Vein endothelial cell (primary cell): ENCODE measurements at places on chromosomes 4 and X. TPM values are rescaled to one million over a fixed set of nuclear protein-coding genes. Genes with fewer than 3 reads are reported as not detected.

The RTL3 gene
- total RNA-seq, result under 0.01 and 0.10 TPM in 2 replicates

The MAML3 gene
- 16.4 and 19.6 TPM in 2 replicates for total RNA-seq

The FOXR2 gene
- not detected in 2 replicates for total RNA-seq

The CCDC160 gene
- not detected in 2 replicates for total RNA-seq

The KLHL8 gene
- total RNA-seq, result 8.5 and 10.3 TPM in 2 replicates

The SLITRK2 gene
- total RNA-seq, result not detected in 2 replicates

The MAGEA1 gene
- not detected in 2 replicates for total RNA-seq

The BEX1 gene
- not detected in 2 replicates for total RNA-seq

The CT45A2 gene
- not detected in 2 replicates for total RNA-seq

The STATH gene
- total RNA-seq, result not detected in 2 replicates

The SPANXA2 gene
- not detected in 2 replicates for total RNA-seq

The DEFB131A gene
- total RNA-seq, result not detected in 2 replicates

The VCX2 gene
- not detected in 2 replicates for total RNA-seq

The HNRNPD gene
- total RNA-seq, result 25.5 and 37.1 TPM in 2 replicates

The HGFAC gene
- 0.19 and 0.33 TPM in 2 replicates for total RNA-seq

The CSN1S1 gene
- not detected in 2 replicates for total RNA-seq

The SMIM31 gene
- total RNA-seq, result not detected in 2 replicates

The RAB39B gene
- total RNA-seq, result 0.10 TPM in 1 of 2 replicates, not detected in the other

The NDST3 gene
- total RNA-seq, result 0.29 and 0.65 TPM in 2 replicates

The SMIM10 gene
- 0.65 and 1.3 TPM in 2 replicates for total RNA-seq

The HERC5 gene
- total RNA-seq, result 1.1 and 2.0 TPM in 2 replicates

The HSFX4 gene
- total RNA-seq, result not detected in 2 replicates

The RPS6KA6 gene
- 0.65 and 1.1 TPM in 2 replicates for total RNA-seq

The CD38 gene
- 0.48 and 0.98 TPM in 2 replicates for total RNA-seq

The GABRQ gene
- total RNA-seq, result not detected in 2 replicates

The ARMCX2 gene
- total RNA-seq, result 26.1 and 39.5 TPM in 2 replicates

The ESX1 gene
- 0.29 and 0.65 TPM in 2 replicates for total RNA-seq

The F9 gene
- total RNA-seq, result not detected in 2 replicates

The SPINK2 gene
- not detected in 2 replicates for total RNA-seq

The SERTM2 gene
- not detected in 2 replicates for total RNA-seq

The CNOT6L gene
- total RNA-seq, result 39.8 and 45.8 TPM in 2 replicates

The S100G gene
- not detected in 2 replicates for total RNA-seq

The MAGEC2 gene
- total RNA-seq, result not detected in 2 replicates

The VSIG1 gene
- 0.65 and 5.1 TPM in 2 replicates for total RNA-seq

The ADAMTS3 gene
- total RNA-seq, result 1.6 and 1.7 TPM in 2 replicates

The MAPK10 gene
- under 0.01 and 0.19 TPM in 2 replicates for total RNA-seq

The FMR1NB gene
- total RNA-seq, result not detected in 2 replicates

The ARHGEF6 gene
- 5.7 and 7.8 TPM in 2 replicates for total RNA-seq

The SLC9A7 gene
- total RNA-seq, result 14.4 and 25.8 TPM in 2 replicates

The RAB41 gene
- not detected in 2 replicates for total RNA-seq

The FAM9B gene
- not detected in 2 replicates for total RNA-seq

The SMR3B gene
- total RNA-seq, result not detected in 2 replicates

The EGF gene
- under 0.01 and 0.38 TPM in 2 replicates for total RNA-seq

The PFKFB1 gene
- under 0.01 and 0.10 TPM in 2 replicates for total RNA-seq

The AFF2 gene
- under 0.01 and 1.1 TPM in 2 replicates for total RNA-seq
